Left forelimb (tissue), 1 donor: ENCODE measurements at places on chromosomes 3 and 15.

DNA sequence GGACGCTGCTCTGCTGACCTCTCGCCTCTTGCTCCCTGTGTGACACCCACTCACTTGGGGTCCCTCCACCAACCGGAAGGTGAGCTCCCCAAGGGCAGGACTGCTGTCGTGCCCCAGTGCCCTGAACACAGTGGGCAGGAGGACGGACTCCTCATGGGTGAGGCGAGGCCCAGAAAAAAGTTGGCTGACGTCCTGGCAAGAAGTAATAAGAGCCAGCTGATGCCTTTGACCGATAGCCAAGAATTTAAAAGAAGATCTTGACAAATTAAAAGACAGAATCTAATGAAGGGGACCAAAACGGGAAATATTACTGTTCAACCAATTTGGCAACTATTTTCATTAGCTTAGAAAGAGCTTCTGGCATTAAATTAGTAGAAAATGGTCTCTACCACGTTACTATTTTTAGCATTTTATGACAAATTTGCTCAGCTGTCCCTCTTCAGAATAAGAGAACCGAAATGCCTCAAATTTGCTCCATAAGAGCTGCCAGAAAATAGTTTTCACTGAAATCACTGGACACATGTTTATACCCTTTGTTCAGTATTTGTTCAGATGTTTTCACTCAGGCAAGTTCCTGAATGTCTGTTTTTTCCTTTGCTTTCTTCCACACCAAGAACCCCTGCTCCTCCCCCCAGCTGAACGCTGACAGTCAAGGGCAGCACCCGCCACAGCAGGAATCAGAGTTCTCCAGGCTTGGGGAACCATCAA is 60.5 kb downstream of the XXYLT1 start:
- DNase-seq, result peak; percentile 69

DNA sequence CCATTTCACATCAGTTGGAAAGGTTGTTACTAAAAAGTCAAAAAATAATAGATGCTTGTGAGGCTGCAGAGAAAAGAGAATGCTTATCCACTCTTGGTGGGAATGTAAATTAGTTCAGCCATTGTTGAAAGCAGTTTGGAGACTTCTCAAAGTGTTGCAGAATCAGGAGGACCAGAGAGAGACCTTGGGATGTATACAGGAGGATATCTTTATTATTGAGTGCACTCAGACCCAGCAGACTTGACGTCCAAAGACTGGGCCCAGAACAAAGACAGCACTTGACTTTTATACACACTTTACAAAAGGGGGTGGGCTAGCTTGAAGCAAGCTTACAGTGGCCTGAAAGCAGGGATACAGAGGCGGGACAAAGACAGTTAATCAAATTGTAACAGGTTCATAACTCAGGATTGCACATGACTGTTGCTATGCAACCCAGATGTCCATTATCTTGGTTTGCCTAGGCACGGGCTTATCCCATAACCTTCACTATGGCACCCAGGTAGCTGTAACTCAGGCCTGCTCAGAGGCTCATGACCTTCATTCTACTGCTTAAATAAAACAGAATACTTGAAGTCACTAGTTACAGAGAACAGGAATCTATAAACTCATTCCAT is 127.7 kb downstream of the SPATA16 start:
- DNase-seq, result no peak

DNA sequence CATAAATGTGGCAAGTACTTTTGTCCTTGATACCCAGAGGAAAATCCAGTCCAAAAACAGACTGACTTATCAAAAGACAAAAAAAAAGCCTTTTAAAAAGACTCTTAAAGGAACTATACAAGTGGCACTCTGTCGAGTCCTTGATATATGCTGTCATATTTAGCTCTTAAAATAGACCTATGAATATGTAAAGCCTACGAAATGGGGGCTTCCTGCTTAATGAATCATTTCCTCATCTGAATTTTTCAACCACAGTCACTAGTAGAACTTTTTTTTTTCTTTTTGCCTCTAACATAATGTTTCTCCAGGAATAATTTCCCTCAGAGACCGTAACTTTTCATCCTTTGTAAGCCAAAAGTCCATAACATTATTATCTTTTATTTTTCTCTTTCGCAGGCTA is 95.8 kb downstream of the P3H2 start:
- no peak for DNase-seq

- DNase-seq, result no peak
These were observed 337.9 kb downstream of the TBC1D5 start for GRCh38 chr3:17404548-17404947.

DNA sequence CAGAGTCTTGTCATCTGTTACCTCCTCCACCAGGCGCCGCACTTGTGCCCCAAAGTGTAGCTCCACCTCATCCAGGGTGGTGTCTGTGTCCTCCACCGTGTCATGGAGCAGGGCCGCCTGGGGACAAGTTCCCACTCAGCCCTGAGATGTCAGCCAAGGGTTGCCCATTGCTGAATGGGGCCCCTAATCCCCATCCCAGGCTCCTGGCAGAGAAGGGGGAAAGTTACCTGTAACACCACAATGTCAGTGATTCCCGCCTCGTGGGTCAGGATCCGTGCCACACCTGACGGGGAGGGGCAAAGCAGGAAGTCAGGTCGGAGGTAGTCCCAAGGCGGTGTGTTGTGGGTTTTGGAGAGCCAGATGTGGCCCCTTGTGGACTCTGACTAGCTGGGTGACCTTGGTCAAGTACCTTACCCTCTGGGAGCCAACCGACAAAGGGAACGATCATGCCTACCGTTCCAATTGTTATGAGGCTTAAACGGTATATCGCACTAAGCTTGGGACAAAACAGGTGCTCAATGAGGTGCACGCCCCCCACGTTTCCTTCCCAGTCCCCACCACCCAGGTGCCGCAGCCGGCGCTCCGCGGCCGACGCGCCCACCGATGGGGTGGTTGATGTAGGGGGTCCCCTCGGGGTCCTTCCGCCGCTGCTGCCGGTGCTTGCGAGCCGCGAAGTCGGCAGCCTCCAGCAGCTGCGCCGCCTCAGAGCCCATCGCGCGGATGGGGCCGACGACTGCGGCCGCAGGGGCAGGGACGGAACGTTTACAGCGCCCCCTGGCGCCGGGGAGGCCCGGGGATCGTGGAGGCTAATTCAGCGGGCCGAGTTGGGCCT is at the start of gene HDDC3:
Gene HDDC3 (minus strand): TSS at position 722 of the 832 bp plus-strand sequence. CDS start 9 bp downstream, at position 713.
- peak; percentile 93 for DNase-seq

DNA sequence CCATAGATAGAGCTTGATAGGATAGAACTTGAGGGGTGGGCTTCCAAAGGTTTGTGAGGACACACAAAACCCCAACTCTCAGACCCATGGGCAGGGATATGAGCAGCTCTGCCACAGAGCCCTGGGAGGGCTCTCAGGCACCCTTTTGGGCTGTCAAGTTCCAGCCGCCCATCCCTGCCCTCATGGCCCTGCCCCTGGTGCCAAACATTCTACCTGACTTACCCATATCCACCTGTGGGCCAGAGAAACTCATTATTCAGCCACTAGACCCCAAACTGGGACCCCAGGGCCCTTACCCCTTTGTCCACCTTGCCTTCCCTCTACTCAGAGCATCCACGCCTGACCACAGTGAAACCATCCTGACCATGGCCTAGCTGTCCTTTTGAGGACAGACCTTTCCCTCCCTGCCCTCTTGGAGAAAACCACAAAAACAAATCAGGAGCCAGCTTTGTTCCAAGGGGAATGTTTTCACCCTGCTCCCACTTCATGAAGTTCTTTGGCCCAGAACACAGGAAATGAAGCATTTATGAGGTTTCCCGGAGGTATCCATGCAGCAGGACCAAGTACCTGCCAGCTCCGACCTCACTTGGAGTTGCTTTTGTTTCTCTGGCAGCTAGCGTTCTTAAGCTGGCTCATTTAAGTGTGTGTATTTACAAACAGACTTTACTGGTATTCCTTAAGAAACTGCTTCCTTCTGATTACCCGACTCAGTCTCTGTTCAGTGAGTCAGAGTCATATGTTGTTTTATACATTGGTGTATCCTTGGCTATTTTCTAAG is 34.2 kb upstream of the GALNT15 start:
- DNase-seq, result no peak

GRCh38 chr3:30658328-30659052 is 52.1 kb downstream of the TGFBR2 start:
- no peak for DNase-seq

DNA sequence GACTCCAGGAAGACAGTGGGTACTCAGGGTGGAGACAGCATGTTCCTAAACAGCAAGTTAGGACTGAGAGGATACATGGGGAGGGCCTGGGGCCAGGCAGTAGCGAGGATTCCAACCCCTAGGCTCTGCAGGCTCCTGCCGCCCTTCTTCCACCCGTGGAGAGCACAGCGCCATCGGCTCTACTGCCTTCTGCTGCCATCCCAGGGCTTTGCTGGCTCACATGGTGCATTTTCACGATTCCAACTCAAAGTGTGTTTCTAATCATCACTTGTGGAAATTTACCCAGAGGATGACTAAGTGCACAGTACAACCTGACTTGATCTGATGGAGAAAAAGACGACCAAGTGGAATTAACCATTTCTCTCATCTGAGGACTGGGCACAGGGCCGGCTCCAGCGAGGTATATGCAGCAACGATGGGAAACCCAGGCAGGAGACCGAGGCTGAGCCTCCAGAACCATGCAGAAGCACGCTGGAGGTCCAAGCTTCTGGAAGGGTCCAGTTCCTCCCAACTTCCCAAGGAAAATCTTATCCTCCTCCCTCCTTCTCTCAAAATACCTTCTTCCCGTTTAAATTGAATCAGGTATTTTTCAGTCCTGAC is 104.6 kb downstream of the LRIG1 start:
- DNase-seq, result no peak

DNA sequence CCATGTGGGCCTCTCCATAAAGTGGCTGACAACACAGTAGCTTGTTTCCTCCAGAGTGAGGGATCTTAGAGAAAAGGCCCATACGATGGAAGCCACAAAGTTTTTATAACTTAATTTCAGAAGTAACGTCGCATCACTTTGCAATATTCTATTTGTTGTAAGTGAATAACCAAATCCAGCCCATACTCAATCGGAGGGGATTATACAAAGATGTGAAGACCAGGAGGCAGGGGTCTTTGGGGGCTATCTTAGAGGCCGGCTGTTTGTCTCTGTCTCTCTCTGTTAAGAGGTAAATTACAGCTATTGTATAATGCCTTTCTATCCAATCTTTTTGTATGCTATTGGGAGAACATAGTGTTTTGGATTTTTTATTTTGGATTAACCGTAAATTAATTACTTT is 9.1 kb downstream of the ARIH1 start:
- no peak for DNase-seq

DNA sequence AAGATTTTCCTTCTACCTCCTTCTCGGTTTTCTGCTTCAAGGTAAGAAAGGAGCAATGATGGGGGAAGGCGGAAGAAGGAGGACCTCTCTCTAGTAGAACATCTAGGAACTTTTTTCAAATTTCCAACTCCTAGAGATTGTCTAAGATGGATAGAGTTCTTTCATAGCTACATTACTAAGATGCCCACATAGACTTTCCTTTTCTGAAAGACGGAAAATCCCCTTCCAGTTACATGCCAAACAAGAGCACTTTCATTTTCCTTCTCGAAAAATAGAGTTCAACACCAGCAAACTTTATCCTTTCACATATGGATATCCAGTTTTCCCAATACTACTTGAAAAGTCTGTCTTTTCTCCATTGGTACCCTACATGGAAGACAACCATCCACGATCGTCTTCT is 692 bp downstream of the HTR3E start:
- no peak for DNase-seq

- no peak for DNase-seq
These were observed 23.5 kb upstream of the TRPM1 start for GRCh38 chr15:31125061-31125460.

DNA sequence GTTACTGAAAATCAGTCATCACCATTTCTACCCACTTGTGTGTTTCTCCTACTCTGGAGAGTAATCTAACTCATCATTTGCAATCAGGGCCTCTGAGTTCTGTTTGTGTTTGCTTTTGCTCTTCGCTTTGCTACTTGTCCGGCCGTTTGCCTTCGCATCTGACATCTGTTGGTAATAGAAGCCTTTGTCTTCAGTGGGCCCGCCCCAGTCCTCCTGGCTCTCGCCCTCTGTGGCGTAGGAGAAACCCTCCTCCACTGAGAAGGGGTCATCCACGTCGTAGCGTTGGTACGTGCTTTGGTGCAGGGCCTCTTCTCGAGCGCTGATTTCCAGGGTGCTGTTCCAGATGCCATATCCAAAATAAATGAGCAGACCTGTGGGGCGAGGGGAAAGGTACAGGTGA is 48.3 kb downstream of the CLDN11 start:
- no peak for DNase-seq

DNA sequence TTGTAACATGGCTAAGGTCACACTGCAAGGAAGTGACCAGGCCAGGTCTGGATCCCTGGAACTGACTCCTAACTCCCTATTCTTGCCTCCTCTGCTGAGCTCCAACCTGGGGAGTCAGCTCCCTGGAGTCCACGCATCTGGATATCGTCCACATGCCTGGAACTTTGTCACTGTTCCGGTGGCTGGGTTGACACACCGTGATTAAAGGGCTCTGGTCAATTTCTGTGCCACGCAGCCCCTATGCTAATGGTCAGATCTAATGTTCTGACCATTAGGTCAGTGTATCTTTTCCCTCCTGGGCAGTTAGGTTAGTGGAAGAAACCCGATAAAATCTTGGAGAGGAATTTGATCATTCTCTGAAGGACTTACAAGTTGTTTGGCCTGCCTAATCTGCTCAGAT is 1.6 kb upstream of the TPM1 start:
- no peak for DNase-seq
